ENCODE measurements at places on chromosomes 2 and 18.

- DNase-seq: no peak
Measured at GRCh38 chr2:85744741-85745601, 8.8 kb upstream of the ATOH8 start.

DNA sequence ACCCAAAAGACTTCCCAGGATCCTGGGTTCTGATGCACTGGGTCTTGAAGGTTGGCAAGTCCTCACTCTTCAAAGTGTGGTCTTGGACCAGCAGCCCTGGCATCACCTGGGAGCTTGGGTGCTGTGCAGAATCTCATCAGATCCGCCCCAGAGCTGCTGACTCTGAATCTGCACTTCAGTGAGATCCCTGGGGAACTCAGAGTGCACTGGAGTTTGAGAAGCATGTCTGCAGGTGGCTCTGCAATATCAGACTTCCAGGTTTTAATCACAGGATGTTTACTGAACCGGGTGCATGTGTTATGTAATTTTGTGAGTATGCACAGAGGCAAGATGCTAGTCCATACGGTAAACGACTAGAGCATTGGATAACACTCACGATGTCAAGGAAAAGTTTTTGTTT, 58.0 kb upstream of the BOD1L2 start:
- DNase-seq: no peak

DNA sequence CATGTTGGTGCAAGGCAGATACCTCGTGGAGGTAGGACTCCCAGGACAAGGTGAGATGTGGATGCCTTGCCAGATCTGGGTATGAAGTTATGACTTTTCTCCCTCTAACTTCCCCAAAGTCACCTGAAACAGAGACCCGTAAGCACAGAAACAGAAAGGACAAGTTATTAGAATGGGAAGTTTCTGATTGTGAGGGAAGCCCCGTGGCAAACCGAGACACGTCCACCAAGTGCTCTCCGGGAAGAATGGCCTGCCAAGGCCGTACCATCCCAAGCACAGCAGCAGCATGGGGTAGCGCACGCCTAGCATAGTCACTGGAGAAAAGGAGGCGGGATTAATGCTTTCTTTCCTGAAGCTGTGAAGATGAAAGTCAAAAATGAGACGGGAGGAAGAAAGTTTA, 110.6 kb downstream of the ZNF532 start:
- no peak for DNase-seq

DNA sequence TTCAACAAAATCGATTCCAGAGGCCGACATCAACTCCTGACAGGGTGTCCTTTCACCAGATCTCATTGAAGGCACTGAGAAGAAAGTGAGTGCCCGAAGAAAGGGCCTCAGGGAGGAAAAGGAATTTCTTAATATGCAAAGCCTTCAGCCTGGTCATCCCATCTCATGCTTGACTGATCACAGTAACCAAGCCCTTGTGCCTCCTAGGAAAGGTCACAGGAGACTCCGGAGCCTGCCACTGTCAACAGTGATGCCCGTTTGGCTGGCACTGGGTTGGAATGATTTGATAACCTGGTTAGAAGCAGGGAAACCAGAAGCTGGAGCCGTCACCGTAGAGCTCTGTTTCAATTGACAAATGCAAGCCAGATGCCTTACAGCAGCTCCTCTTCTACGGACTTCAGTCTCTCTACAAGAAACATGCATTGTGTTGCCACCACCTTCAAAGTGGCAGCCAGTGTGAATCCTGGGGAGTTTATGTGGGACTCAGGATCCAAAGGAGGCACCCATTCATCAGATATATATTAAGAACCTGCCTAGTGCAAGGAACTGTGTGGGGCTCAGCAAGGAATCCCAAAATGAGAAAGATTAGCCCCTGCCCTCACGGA, 24.6 kb downstream of the COX7A2L start:
- no peak for DNase-seq
